Stimulated activated CD4-positive, alpha-beta T cell treated with anti-CD3 and anti-CD28 coated beads, Interleukin-15, amount 100 ng/mL, for 48 hours (primary cell): ENCODE measurements at places on chromosomes 7 and 10.
A peak's percentile ranks its signal among the peaks of the same experiment; 100 is the strongest.

DNA sequence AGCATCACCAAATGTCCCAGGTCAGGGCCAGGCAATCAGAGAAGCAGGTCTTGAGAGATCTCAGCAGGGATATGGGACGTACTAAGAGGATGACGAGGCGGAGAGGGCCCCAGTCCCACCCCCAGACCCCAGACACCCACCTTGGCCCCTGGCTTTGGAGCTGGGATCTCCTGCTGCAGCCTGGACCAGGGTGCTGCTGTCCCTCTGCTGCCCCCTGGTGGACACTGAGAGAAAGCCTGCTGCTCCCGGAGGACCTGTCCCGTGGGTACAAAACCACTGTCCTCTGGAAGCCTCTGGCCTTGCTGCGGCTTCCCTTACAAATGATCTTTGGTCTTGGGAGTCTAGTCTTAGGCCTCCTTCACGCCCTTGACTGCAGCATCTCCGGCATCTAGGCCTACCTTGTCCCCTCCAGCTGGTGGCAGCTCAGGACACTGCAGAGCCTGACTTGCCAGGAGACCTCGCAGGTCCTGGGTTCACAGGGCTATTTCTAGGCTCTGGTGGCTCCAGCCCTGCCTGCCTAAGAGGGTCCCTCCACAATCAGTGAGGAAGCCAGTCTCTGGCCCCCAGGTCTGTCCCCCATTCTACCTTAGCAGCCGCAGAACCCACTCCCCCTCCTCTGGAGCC is 97.1 kb downstream of the RGS10 start:
- peak; percentile 71 for DNase-seq

- DNase-seq, result no peak
These were observed 62.2 kb downstream of the VIM start for GRCh38 chr10:17290226-17290625.

DNA sequence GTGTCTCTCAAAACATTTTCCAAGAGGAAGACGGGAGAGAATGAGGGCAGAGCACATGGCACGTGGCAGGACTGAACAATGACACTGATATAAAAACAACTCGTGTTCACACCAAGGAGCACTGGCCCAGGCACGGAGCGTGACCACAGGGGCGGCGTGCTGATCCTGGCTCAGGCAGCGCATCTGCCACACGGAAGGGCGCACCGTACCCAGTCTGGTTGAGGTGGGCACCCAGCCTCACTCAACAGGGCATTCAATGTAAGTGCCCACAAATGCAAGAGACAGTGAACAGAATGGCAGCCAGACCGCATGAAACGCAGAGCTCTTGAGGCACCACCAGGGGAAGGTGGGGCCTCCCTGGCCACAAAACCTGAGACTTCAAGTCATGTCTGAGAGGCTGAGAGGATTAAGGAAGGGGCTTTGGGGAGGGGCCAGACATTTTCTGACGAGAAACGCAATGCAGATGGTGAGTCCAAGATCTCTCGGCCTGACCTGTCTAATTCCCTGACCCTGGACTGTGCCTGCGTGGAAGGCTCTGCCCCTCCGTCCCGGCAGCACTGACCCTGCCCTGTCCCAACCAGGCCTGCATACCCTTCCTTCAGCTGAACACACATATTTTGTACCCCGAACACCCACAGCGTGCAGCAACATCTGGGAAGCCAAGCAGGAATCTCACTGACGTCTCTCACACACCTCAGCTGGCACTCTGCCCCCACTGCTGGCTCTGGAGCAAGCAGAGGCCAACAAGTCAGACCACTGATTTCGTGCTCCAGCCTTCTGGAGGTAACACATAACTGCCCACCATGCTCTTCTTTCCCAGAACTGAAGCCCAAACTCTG is 35.5 kb downstream of the VOPP1 start:
- no peak for DNase-seq

- peak; percentile 8 for DNase-seq
These were observed 822 bp downstream of the SAMD9L start for GRCh38 chr7:93147363-93147762.

GRCh38 chr7:98252425-98253054 is 508 bp upstream of the TECPR1 start:
- no peak for DNase-seq

- no peak for DNase-seq
These were observed 8.6 kb upstream of the CACUL1 start for GRCh38 chr10:118763202-118763988.

GRCh38 chr10:129833468-129833950 is 130.6 kb downstream of the EBF3 start:
- no peak for DNase-seq

- no peak for DNase-seq
These were observed 159.3 kb downstream of the NRCAM start for GRCh38 chr7:108296911-108297310.

DNA sequence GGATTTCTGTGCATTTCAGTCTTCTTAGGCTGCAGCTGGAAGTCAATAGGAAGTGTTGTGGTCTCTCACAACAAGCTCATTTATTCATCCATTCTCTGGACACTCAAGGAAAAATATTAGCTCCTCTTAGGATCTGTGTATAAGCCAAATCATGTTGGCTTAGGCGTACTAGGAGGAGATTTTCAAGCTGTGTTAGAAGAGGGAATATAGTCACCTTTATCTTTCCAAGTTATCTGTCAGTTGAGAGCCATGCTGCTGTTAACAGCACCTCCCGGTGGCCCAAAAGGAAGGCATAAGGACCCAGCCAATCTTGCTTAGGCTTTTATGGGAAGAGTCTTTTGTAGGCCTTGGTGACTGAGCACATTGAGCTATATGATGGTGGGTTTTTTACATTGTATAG is 220.0 kb downstream of the LRMDA start:
- no peak for DNase-seq

DNA sequence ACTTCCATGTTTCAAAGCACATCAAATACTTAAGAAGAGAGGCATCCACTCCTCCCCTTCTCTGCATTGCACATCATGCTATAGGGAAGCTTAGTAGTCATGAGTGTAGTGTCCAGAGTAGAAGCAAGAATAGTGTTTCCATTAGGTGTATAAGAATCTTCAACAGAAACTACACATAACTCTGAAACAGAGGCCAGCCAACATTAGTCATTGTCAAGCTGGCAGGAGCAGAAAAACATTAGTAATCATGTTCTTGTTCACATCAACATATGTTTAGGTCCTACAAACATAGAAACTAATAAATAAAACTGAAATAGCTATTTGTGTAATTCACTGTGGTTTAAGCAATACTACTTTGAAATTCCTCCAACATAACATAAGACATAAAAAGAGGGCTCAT is 370.2 kb downstream of the PPP1R3A start:
- no peak for DNase-seq

GRCh38 chr10:118300320-118300719 is 41.8 kb downstream of the FAM204A start:
- no peak for DNase-seq

DNA sequence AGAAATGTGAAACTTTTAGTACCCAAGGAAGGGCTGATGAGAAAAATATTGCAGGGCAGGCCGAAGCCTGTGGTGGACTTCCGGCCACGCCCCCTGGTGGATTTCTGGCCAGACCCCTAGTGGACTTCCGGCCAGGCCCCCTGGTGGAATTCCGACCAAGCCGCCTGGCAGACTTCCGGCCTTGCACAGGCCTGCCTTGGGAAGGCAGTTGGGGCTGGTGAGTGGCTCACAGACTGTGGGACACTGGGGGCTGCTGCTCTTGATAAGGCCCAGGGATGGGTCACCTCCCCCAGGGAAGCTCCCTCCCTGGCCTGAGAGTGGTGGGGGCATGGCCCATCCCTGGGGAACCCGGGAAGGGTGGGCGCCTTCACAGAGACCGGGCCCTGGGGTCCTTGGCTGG is 116.4 kb upstream of the MKI67 start:
- DNase-seq, result no peak

DNA sequence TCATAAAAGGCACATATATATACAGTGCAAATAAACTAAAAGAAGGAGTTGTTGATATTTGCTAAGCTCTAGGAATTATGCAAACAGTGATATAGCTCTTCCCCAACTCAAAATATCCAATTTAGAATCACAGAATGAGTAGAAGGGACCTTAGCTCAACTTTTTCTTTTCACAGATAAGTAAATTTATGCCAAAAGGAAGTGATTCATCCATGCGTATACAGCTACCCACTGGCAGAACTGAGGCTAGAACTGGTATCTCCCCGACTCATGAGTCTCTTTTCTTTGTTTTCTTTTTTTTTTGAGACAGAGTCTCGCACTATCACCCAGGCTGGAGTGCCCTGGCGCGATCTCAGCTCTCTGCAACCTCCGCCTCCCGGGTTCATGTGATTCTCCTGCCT is 54.2 kb upstream of the SVIL start:
- no peak for DNase-seq

DNA sequence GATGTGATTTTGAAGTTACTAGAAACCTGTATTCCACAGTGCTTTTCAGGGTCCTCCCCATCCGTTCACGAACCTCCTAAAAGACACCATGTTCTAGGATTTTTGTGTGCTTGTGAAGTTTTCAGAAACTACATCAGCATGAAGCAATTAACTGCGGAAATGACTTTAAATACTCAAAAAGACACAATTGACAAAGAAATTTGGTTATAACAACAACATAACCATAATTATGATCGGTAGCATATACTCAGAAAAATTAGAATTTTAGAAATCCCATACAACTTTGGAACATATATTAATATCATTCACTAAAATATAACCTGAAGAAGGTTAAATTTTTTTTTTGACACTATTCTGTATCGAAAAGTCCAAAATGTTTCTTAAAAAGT is 43.8 kb upstream of the FAM20C start:
- DNase-seq, result no peak

DNA sequence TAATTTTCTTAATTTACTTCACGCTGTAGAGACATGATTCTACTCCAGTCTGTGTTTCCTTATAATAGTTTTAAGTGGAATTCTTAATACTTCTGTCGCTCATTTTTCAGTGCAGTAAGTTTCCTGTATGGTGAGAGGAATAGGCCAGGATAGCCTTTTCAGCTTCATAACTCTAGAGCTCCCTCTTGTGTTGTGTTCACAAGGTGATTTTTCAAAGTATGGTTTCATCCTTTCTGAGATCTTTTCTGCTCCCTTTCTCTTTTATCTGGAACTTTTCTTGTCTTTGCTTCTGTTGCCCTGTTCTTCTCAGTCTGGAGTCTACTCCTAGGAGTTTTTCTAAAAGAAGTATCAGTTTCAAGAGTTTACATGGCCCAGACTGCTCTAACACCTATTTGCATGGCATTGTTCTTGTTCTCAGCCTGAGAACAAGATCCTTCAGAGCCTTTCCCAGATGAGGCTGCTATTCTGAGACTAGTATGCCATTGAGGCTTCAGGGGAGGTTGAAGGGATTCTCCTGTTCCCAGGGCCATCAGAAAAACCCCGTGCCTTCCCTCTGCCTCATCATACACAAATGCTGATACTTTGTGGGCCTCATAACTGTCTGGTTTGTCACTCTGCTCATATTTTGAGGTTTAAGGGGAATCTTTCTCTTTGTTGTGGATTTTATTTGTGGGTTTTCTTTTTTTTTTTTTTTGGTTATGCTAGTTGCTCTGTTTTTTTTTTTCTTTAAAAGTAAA is 21.8 kb downstream of the NET1 start:
- DNase-seq, result no peak

GRCh38 chr7:85191383-85191782 is 4.5 kb upstream of the SEMA3D start:
- DNase-seq, result no peak

- DNase-seq, result no peak
These were observed 5.0 kb downstream of the TPK1 start for GRCh38 chr7:144830811-144831210.

DNA sequence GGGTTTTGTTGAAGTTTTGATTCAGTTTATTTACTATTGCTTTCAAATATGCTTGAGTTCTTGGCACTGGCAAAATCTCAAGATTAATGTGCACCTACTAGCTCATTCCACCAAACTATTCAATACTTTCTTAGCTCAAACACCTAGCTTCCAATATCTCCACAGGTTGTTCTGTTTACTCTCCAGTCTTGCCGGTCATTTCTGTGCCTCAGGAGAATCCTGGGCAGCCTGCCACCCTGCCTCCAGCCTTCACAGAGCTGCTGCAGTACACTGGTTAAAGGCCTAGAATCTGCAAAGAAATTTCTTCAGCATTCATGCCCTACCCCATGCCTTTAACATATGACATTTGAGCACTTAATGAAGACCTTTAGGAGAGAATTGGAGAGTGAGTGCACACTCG is 4.0 kb upstream of the TMEM106B start:
- DNase-seq, result no peak

DNA sequence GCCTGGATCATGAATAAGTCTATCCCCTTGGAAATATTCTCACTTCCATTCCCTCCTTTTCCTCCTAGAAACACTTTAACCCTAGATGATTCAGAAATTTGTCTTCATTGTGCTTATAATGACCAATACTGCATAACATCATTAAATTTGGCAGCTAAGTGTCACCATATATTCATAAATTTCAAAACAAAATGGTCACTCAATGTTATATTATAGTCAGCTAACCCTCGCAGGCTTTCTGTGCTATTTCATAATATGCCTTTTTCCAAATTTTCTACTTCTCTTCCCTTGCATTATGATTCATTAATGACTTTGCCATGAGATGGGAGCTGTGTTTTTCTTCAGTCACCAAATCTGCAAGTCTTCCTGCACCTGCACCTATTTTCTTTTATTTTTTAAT is 308.3 kb upstream of the AKR1E2 start:
- DNase-seq, result no peak
